ENCODE measurements at places on chromosomes 5 and 9.

DNA sequence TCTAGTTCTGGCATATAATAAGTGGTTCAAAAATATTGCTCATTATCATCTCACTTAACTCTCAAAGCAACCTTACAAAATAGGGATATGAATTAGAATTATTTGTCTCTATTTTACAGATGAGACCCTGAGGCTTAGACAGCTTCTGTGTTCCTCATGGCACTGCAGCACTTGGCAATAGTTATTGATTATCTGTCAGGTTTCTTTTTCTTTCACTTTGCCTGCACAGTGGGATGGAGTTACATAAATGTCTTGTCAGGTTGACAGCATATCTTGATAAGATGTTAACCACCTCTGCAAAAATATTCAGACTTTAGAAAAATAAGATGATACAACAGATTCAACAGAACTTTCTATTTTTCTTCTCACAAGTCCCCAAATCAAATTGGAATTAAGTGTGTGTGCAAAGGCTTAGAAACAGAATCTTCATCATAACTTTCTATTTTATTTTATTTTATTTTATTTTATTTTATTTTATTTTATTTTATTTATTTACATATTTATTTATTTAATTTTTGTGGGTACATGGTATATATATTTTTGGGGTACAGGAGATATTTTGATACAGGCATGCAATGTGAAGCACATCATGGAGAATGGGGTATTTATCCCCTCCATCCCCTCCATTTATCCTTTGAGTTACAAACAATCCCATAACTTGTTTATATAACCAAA lies 17.7 kb downstream of the NSG2 start:
- no peak for DNase-seq

DNA sequence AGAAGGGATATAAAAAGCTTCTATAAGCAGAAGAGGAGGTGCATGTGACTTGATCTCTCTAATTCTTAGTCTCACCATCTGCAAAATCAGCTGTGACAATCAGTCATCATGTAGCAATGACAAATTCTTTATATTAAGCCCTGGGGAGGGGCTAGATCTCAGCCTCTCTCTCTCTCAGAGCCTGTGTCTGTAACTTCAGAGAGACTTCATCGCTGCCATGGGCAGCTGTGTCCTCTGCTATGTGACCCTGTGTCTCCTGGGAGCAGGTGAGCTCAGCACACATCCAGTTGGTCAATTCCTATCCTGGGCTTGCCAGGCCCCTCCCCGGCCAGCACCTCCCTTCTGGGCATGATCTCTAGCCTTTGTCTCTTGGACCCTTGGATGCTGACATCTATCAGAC lies 109.6 kb downstream of the ANKRD18B start:
- DNase-seq = no peak

DNA sequence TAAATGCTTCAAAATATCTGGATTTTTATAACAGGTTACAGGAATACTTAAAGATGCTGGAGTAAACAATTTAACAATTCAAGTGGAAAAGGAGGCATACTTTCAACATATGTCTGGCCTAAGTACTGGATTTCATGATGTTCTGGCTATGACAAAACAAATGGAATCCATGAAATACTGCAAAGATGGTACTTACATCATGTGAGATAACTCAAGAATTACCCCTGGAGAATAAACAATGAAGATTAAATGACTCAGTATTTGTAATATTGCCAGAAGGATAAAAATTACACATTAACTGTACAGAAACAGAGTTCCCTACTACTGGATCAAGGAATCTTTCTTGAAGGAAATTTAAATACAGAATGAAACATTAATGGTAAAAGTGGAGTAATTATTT lies 35.6 kb downstream of the SLC30A5 start:
- no peak for DNase-seq

GRCh38 chr9:84891924-84892323 lies 222.4 kb downstream of the NTRK2 start:
- DNase-seq = no peak

- no peak for DNase-seq
Observed at GRCh38 chr5:165393839-165394238, 1888.4 kb downstream of the MAT2B start.

DNA sequence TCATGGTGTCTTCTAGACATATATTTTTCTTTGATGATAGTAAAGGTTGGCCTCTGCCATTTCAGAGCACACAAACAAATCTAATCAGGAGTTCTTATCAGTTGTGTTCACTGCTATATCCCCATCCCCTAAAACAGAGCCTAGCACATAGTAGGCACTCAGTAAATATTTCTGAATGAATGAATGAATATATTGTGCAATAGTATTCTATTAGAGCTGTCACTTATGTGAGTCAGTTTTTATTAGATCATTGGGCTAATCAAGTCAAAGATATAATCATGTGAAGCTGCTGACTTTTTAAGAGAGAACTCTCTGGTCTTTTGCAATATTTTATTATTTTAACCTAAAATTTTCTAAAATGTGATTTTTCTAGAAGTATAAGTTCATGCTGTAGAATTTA lies 84.2 kb downstream of the CHSY3 start:
- DNase-seq = no peak

GRCh38 chr9:78397454-78397853 lies 100.5 kb downstream of the PSAT1 start:
- no peak for DNase-seq

GRCh38 chr9:136705564-136705963 lies 6.8 kb upstream of the DIPK1B start:
- DNase-seq = no peak

GRCh38 chr5:38681029-38681706 lies 124.7 kb upstream of the LIFR start:
- no peak for DNase-seq

DNA sequence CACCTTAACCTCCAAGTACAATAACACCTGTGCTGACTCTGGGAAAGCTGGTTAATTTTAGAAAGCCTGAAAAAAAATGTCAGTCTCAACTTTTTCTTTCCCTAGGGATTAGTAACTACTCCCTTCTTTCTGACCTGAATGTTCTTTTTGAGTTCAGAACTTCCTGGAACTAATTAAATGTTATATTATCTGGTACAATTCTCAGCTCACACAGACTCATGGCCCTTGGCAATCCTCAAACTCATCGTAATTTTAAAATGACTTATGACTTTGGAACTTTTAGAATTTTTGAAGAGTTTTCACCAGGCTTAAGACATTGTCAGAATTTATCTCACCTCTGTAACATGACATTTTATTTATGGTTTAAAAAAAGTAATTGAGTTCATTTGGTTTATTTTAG lies 315.0 kb downstream of the FER start:
- no peak for DNase-seq

- DNase-seq = no peak
Observed at GRCh38 chr5:1156754-1157460, 44.5 kb upstream of the SLC6A19 start.

DNA sequence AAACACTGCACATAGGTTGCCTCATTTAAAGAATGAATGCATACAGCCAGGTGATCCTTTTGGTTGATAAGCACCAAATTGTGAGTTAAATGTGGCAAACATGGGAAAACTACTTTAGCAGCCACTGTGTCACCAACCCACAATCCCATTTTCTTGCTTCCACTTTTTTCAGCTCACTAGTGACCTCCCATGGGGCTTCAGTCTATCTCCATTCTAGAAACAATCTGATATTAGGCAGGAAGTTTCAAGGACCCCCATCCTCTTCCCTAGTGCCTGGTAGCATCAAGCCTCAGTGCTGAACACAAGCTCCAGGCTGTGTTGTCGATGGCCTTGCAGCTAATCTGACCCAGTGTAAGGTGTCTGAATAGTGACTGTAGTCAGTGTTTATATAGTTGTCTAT lies 66.2 kb downstream of the PLPPR1 start:
- DNase-seq = no peak

DNA sequence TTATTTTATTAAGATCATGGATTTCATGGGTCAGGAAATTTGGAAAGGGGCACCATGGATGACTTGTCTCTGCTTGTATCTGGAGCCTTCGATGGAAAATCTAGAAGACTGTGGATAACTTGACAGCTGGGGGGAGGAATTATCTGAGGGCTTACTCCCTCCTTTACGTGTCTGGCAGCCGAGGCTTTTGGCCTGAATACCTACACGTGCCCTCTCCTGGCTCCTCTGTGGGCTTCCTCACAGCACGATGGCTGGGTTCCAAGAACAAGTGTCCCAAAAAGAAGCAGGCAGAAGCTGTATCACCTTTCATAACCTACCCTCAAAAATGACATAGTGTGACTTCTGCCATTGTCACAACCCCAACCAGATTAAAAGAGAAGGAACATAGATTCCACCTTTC lies 228.9 kb downstream of the GRIA1 start:
- DNase-seq = no peak

GRCh38 chr9:83466877-83467276 lies 71.3 kb downstream of the FRMD3 start:
- no peak for DNase-seq

GRCh38 chr9:89854715-89855475 lies 250.1 kb downstream of the GADD45G start:
- DNase-seq = peak; percentile 28

- DNase-seq = no peak
Observed at GRCh38 chr5:72468606-72469005, 38.6 kb downstream of the ZNF366 start.

- no peak for DNase-seq
Observed at GRCh38 chr5:66739021-66739420, 142.8 kb downstream of the MAST4 start.

DNA sequence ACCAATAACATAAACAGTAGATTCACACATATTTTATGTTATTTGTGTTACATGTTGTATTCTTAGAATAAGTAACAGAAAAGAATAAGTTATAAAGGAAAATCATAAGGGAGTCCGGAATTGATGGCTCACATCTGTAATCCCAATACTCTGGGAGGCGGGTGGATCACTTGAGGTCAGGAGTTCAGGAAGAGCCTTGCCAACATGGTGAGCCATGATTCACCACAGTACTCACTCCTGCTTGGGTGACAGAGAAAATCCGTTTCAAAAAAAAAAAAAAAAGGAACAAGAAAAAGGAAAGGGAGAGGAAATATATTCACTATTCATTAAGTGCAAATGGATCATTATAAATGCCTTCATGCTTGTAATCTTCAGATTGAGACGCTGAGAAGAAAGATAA lies 533.3 kb upstream of the CDH9 start:
- no peak for DNase-seq

GRCh38 chr5:53785924-53786323 lies 225.5 kb downstream of the NDUFS4 start:
- no peak for DNase-seq

DNA sequence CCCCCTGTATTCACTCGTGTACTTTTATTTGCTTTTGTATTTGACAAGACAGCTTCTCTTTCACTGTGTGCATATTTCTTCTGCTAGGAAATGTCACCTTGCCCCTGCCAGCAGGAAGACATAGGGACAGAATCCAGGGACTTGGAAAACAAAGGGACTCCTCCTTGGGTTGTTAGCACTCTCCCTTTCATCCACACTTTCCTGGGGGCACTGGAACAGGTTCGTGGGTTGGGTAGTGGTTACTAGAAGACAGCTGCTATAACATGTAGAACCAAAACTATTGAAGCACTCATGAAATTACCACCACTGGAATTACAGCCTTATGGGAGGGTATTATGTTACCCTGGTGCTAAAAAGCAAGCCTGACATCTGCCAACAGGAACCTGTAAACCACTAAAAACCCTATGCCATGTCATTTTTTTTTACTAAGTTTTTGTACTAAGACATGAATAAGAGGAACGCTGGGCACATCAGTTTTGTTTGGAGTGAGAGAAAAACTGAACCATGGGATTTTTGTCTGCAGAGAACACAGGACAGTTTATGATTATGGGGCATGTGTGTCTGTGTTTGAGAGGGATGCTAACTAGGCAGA lies 4.7 kb upstream of the CCL28 start:
- DNase-seq = no peak

DNA sequence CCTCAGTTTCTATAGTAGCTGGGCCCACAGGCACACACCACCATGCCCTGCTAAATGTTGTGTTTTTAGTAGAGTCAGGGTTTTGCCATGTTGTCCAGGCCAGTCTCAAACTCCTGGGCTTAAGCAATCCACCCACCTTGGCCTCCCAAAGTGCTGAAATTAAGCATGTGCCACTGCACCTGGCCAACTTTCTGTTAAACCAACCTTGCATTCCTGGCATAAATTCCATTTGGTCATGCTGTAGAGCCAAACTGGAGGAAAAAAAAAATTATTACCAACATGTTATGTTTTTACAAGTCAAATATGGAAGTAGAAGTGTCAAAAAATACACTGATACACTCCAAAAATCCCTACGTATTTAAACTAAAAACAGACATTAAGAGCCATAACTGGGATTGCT lies 54.1 kb downstream of the ERMP1 start:
- DNase-seq = no peak

- no peak for DNase-seq
Observed at GRCh38 chr9:124906966-124907365, 33.9 kb downstream of the GOLGA1 start.

DNA sequence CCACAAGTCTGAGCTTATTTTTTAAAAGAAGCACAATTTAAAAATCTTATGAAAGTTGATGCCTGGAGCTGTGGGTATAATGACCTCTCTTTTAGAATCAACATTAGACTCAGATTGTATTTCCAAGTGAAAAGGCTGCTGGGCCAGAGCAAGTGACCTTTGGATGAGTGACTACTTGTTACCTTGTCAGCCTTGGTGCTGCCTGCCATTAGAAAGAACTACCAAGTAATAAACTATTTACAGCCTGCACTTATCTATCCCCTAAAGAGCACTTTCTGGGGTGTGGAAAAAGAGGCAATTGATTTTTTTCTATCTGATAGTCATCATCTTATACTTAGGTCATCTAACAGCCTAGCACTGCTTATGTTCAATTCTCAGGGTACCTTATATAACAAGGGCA lies 134.9 kb upstream of the FBXL17 start:
- DNase-seq = no peak

GRCh38 chr5:96822686-96823459 lies 15.1 kb upstream of the ERAP1 start:
- DNase-seq = no peak

DNA sequence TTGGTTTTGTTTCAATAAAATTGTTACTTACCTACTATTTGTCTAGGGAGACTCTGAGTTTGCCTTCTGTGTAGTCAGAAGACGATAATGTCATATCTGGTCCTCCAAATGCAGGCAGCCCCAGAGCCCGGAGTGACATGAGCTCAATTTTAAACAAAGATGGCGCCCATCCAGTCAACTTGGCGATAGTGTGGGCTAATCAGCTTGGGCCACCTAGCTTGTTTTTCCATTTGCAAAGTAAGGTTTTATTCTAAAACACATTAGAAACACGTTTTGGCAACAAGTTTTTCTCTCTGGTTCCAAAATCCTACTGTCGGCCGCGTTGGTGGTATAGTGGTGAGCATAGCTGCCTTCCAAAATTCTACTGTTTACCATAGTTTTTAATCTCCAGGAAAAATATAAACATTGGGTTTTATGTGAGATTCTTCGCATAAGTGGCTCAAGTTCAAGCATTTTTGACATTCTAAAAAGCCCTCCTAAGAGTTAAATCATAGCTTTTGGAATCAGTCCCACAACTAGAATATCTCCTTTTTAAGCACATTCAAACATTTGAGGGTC lies 13.2 kb downstream of the TSC1 start:
- DNase-seq = no peak

DNA sequence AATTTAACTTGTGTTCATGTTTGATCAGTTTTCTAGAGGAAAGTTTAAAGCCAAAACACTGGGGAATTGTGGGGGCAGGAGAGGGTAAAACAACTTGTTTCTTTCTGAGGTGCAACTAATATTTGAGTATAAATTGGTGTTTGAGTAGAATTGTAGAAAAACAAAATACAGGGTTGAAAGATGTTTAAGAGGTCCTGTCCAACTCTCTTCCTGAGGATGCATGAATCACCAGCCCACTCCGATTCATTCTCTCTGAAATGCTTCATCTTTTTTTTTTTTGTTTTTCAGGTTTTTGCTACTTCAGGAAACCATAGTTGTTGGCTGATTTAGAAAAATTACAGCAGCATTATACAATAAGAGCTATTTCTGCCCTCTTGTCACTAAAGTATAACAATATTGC lies 42.4 kb upstream of the TMC1 start:
- no peak for DNase-seq

All from left forelimb (tissue), 1 donor.